ENCODE measurements at places on chromosomes 1 and 21. TPM values are rescaled to one million over a fixed set of nuclear protein-coding genes. Genes with fewer than 3 reads are reported as not detected.

The PIP5K1A gene
- total RNA-seq = 36.5 TPM

The LYPD8 gene
- total RNA-seq = not detected

The HSD3B2 gene
- total RNA-seq = 9.9 TPM

The ANKRD34A gene
- total RNA-seq = 13.6 TPM

The DDI2 gene
- total RNA-seq = 13.0 TPM

The AADACL3 gene
- total RNA-seq = not detected

The IGFN1 gene
- total RNA-seq = not detected

The CHIA gene
- not detected for total RNA-seq

The TBX19 gene
- 0.64 TPM for total RNA-seq

The SPRR2A gene
- total RNA-seq = not detected

The DCST1 gene
- total RNA-seq = not detected

The FBLIM1 gene
- total RNA-seq = 641 TPM

The GPR61 gene
- total RNA-seq = not detected

The OLFML3 gene
- 26.4 TPM for total RNA-seq

The OR2G6 gene
- total RNA-seq = not detected

The MPL gene
- not detected for total RNA-seq

The MYOG gene
- total RNA-seq = not detected

- no peak for DNase-seq
Observed at GRCh38 chr1:20366463-20367115, 75.9 kb downstream of the VWA5B1 start.

DNA sequence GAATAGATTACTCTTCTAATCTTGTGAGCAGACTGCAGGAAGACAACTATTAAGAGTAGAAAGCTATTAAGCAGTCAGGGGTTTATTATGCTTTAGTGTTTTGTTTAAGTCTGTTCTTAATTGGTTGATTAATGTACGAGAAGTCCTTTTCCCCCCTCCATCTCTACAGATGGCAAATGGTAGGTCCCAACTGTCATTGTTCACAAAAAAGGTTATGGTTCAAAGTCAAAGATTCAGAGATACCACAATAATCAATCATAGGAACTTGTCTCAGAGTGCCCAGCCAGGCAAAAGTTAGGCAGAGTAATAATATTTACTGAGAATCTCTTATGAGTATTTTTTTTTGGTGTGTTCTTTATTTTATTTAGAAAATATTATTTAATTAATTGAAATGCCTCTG, 26.8 kb downstream of the NFIA start:
- DNase-seq = no peak

- peak; percentile 76 for DNase-seq
Observed at GRCh38 chr1:41493117-41493536, 8.6 kb upstream of the EDN2 start.

GRCh38 chr1:207398986-207399385, 55.1 kb upstream of the CR2 start:
- DNase-seq = no peak

DNA sequence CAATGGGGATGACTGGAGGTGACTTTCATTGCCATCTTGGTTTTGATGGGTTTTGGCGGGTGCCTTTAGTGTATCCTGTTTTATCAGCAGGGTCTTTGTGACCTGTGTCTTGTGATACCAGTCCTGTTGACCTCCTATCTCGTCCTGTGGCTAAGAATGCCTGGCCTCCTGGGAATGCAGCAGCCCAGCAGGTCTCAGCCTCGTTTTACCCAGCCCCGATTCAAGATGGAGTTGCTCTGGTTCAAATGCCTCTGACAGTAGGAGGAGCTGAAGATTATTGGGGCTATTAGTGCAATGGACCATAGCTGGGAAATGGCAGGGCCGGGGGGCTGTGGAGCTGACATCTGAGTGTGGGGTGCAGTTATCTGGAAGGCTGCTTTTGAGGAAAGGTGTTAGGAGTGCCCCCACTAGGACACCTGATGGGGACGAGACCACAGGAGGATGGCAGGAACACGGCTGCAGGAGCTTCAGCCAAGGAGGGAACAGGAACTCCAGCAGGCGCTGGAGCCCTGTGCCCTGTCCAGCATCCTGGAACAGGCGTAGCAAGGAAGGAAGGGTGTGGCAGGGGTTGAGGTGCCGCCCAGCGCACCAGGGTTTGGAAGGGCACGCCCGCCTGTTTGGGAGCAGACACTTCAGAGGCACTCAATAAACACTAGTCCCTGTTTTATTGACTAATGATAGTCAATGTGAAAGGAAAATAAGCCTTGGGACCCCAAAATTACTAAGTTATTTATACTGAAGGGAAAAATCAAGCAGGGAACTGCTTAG, 15.3 kb upstream of the AGPAT3 start:
- no peak for DNase-seq

GRCh38 chr21:14846621-14847020, 218.2 kb downstream of the NRIP1 start:
- no peak for DNase-seq

- DNase-seq = no peak
Observed at GRCh38 chr1:172948457-172948856, 102.3 kb downstream of the TNFSF18 start.

GRCh38 chr21:33839167-33839716, 76.4 kb downstream of the ATP5PO start:
- DNase-seq = peak; percentile 47

GRCh38 chr1:12584900-12585525, 33.0 kb downstream of the DHRS3 start:
- no peak for DNase-seq

DNA sequence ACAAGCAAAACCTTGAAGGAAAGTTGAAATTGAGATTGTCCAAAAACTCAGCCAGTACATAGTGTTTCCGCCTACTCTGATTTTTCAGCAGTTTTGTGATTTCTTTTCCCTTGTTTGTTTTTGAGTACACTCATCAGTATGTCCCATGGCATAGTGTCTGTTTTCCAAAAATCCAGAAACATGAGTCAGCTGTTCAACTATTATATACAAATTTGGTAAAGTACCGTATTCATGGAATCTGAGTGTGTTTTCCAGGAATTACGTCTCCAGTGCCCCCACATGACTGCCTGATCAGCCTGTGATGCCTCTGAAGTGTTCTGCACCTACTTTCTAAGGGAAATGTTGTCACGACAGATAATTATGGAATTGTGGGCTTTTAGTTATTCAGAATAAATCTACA, 186.8 kb downstream of the LTN1 start:
- peak; percentile 21 for DNase-seq

DNA sequence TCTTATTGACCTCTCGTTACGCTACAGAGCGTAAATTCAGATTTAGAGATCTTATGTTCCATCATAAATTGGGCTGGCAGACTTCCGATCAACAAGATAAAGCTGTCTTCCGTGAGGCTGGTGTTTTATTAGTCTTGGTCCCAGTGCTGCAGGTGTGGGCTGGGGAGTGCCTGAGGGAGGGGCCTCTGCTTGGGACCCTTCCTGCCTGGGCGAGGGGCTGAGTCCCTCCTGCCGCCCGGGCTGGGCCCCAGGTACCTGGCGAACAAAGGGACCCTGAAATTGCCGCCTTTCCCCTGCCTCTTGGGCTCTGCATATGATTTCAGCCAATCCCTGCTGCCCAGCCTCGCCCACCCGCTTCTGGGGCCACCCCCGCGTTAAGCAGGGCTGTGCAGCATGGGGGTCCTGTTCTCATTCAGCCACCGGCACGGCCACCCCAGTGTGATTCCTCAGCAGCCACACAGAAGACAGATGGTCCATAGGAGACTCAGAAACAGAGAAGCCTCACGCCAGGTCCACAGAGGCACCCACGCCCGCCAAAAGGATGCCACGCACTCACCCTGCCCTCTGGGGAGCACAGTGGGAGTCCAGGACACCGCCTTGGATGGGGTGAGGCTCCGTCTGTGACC, 6.1 kb upstream of the SAMD11 start:
- no peak for DNase-seq

- DNase-seq = no peak
Observed at GRCh38 chr1:170376801-170377385, 155.1 kb upstream of the GORAB start.

GRCh38 chr1:161913482-161914140, 110.1 kb downstream of the OLFML2B start:
- DNase-seq = no peak

DNA sequence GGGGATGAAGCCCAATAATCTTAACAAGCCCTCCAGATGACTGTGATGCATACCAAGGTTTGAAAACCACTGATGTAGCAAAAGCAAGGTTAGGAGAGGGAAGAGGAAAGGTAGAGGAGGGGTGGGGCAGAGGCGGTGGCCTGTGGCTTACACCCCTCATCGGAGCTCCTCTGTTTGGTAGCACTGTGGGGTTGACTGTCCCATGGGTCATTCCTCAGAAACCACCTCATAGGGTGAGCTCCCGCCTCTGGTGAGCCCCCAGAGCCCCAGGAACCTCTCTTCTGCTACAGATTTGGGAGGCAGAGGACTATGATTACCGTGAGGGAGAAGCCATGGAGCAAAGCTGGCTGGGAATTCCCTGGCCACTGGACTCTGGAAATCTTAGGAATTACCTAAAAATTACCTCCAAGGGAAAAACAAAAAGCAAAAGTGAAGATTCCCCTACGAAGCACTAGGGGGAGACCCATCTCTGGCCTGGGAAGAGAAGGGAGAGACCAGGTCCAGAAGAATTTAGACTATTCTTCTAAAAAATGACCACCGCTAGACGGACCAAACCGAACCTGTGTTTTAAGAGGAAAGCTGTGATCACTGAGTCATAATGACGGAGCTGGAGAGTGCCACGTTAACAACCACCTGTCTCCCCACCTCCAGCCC, 1.5 kb upstream of the RASSF5 start:
- no peak for DNase-seq

DNA sequence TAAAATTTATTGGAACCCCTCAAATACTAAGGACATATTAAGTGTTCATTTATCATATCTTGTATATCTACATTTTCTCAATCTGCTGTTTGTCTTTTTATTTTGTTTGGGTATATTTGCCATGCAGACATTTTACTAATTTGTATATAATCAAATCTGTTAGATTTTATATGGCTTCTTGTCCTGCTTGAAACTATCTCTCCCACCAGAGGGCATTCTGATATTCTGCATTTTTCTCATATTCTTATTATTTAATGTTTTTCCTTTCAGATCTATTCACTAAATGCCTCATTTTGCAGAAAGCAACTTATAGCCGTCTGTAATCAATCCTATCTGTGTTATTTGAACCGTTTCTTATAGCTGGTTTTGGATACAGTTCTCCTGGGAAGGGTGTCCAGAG, 745.5 kb downstream of the LRRIQ3 start:
- DNase-seq = no peak

- DNase-seq = no peak
Observed at GRCh38 chr1:241495741-241496140, 23.8 kb downstream of the FH start.

- no peak for DNase-seq
Observed at GRCh38 chr1:42933060-42933586, 25.5 kb downstream of the SLC2A1 start.

DNA sequence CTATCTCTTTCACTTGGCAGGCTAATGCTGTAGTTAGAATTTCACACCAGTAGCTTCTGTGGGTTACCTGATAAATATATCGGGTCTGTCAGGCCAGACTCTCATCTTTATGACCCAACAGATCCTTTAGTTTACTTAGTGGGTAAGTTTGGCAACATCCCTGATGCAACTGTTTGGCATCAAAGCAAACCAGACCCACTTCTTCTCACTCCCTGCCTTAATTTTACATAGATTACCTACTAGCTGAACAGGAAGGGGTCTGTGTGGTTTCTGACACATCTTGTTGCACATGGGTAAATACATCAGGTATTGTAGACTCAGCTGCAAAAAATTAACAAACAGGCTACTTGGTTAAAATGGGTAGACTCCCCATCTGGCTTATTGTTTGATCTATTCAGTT, 3.2 kb upstream of the GUK1 start:
- no peak for DNase-seq

DNA sequence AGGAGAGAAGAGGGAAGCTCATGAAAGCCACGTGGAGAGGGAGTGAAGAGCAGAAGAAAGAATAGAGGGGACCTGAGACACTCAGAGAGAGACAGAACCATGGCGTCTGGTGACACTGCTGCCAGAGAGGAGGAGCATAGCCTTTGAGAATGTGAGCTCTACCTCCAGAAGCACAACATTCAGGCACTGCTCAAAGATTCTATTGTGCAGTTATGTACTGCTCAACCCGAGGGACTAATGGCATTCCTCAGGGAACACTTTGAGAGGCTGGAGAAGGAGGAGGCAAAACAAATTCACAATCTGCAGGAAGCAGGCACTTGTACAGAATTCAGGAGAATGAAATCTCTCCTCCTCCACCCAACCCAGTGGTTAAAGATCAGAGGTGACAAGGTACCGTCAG, 45.1 kb downstream of the BTBD8 start:
- no peak for DNase-seq

GRCh38 chr1:233102341-233102740, 151.9 kb downstream of the NTPCR start:
- no peak for DNase-seq

DNA sequence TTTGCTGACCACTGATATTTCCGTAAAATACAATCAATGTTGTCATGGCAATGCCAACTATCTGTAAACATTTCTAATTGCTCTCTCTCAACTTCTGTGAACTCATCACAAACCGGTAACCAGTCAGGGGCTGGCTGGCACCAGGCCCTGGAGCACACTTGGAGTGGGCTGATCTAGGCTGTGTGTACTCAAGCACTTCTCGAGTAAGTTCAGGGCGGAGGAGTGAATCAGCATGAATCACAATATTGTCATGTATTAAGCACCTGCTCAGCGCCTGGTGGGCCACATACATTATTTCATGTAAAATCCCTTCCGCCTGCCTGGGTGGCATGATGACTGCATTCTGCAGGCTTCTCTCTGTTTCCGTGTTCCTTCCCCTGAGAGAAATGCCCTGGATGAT, 212.4 kb downstream of the FOXD2 start:
- no peak for DNase-seq

DNA sequence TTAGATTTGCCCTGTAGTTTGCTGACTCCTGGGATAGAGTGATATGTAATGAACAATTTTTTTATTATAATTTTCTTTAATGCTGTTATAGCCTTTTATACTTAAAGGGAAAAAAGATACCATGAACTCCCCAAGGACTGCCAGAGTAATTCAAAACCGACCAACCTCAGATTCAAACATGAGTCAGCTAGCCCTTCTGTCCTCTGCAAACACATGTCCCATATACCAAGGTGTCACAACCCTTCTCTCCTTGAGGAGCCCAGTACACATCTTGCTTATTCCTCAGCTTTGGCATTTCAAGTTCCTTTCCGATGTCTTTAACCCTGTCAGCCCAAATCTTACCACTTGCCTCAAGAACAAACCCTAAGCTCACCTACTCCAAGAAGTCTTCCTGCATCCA, 184.9 kb downstream of the KCNH1 start:
- DNase-seq = no peak

DNA sequence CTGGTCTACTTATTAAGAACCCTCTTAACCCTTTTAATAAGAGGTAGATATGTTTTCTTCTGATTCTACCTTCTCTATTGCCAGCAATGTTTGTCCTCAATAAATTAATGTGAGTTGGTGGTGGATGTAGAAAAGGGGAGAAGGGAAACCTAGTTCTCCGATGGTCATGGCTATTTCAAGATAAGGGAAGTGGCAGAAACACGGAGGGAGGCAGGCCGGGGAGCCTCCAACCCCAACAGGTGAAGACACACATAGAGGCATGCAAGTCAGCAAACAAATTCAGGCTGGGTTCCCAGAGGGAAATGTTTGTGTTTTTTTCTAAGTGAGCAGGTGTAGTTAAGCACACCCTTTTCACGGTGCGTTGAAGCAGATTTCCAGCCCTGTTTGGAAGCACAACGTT, 31.0 kb upstream of the CLDN14 start:
- no peak for DNase-seq

GRCh38 chr1:118978914-118979701, 9.0 kb downstream of the TBX15 start:
- no peak for DNase-seq
